IMR-90 (cell line): ENCODE measurements at places on chromosomes 5 and 9. TPM values are rescaled to one million over a fixed set of nuclear protein-coding genes. Genes with fewer than 3 reads are reported as not detected.
A peak's percentile ranks its signal among the peaks of the same experiment; 100 is the strongest.

- no peak for DNase-seq
These were observed 138.6 kb downstream of the ENTREP1 start for GRCh38 chr9:69463497-69464068.

GRCh38 chr5:123597018-123597417 lies 85.0 kb downstream of the CSNK1G3 start:
- no peak for DNase-seq

GRCh38 chr5:68191083-68191791 lies 24.3 kb upstream of the PIK3R1 start:
- no peak for DNase-seq

DNA sequence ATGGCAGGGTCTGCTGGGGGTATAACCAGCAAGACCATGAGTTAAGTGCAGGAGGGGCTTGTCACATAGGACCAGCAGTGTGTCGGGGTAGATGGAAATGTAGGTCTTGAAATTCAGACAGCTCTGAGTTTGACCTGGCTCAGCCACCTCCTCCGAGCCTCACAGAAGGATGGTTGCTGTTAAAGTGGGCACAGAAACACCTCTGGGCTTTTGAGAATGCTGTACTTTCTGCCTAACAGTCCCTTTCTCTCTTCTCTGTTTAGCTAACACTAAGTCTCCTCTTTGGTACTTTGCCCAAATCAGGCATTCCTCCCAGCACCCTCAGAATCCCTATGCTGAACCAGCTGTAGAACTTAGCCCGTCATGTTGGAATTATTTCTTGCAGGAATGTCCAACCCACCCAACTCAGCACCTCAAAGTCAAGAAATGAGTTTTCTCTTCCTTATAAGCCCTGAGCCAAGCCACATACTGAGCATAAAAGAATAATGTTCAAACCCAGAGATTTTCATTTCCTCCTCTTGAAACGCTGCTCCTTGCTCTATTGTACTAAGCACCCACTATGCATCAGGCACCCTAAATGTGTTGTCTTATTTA lies 41.7 kb upstream of the MATR3 start:
- peak; percentile 58 for DNase-seq

- DNase-seq: no peak
These were observed 127.1 kb upstream of the MOCS2 start for GRCh38 chr5:53236683-53237082.

RFX3 gene
- 2.5 and 2.7 TPM in 2 replicates for total RNA-seq

PCDHGC5 gene
- 2.5 and 2.9 TPM in 2 replicates for total RNA-seq

KDM3B gene
- 35.8 and 36.7 TPM in 2 replicates for total RNA-seq

DNA sequence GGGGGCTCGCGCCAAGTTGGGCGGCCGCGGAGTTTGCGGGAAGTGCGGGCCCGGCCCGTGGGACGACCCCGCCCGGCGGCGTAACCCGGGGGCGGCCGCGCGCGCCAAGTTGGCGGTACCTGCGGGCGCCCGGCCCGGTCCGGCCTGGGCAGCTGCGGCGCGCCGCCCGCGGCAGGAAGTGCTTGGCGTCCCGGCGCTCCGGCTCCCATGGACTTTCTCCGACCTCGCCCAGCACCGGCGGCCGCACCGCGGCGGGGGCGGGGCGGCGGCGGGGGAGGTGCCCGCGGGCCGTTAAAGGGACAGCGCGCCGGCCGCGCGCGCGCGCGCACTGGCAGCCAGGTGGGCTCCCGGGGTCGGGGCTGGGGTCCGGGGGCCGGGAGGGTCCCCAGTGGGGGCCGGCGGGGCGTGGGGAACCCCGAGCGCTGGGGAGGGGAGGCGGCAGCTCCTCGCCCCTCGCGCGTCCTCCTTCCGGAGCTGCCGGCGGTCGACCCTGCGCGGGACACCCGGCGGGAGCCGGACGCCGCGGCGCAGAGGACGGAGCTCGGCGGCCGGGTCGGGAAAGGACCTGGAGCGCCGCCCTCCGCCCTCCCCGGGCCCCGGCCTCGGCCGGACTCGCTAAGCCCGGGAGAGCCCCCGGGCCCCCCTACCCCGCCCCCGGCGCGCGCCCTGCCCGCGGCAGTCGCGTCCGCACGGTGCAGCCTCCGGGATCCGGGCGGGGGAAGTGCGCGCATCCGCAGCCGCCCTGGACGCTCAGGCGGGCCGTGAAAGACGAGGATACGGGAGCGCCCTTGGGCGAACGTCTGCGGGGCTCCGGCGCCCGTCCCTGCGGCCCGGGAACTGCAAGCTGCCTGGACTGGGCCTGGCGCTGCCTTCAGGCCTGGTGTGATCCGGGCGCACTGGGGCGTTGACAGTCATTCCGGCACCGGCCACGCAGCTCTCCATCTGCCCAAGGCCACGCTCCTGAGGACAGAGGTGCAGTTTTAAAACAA lies at the start of gene NACC2:
Gene NACC2 (minus strand): TSS at position 220 of the 989 bp plus-strand sequence. CDS start 44,768 bp downstream, outside the sequence.
- peak; percentile 52 for DNase-seq

LPAR1 gene
- 260 and 315 TPM in 2 replicates for total RNA-seq

DNA sequence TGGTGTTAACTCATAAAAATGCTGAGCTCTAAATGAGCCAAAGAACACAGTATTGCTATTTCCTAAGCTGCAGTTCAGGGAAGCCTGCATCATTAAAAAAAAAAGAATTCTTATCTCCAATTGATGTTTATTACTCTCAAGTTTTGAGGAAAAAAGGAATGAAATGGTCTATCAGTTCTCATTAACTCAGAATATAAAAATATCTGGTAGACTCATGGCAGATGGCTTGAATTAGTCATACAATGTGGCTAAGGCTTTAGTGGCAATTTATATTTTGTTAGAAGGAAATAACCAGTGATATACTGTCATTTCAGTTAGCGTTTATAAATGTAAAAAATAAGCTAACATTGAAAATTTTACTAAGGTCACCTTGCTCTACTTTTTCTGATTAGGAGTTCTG lies 1403.4 kb upstream of the C9orf72 start:
- DNase-seq: no peak

DNA sequence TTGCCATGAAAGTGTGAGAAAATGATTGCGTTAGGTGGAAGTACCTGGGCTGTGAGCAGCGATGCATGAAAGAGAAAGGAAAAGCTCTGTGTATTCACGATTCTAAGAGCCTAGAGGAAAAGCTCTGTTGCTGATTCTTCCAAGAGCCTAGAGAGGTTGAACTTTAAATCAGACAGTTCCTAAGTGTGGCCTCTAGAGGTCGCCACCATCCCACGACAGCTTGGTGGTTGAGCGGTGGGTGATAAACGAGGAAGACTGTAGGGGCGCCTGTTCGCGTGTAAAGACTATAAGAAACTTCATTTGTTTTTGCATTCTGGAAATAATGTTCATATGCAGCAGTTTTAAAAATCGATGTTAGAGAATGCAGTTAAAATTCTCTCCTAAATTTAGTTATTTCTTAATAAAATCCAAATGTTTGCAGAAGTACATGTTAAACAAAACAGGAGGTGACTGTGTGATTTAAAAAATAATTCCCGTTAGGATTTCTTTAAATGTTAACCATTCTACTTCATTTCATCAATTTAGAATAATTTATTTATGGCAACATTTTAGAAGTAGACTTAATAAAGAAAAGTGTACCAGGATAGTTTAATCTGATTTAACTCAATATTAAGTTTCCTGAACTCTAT lies 107.7 kb downstream of the TENT4A start:
- DNase-seq: no peak

- DNase-seq: no peak
These were observed 88.6 kb downstream of the PPP2R2B start for GRCh38 chr5:146789712-146790653.

DNA sequence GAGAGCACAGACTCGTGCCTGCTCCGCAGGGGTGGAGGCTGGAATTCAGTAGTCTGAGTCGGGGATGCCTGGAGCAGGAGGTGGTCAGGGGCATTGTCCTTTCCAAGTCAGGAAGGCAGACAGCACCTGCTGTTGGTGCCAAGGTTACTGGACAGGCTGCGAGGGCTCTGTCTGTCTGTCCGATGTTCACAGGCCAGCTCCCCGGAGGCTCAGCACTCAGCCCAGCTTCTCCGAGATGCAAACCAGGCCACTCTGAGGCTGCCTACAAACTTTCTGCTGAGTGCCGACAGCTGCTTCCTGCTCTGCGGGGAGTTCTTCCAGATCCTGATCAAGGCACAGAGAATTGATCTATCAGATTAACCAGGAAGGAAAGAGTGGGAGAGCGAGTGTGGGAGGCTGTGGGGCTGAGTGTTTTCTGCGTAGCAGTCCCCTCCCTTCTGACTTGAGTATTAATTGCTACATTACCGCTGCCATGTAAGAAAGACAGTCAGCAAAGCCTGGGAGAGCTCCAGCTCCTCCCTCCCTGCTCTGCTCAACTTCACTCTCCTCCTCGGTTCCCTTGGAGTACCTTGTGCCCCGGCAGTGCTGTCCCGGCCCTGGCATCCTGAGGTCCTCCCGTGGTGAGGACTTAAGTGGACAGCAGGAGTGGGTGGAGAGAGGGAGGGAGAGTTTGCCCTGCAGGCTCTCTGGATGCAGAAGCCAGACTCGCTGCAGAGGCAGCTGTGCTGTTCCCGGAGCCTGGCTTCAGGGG lies 36.0 kb downstream of the KCNMB1 start:
- DNase-seq: no peak

DNA sequence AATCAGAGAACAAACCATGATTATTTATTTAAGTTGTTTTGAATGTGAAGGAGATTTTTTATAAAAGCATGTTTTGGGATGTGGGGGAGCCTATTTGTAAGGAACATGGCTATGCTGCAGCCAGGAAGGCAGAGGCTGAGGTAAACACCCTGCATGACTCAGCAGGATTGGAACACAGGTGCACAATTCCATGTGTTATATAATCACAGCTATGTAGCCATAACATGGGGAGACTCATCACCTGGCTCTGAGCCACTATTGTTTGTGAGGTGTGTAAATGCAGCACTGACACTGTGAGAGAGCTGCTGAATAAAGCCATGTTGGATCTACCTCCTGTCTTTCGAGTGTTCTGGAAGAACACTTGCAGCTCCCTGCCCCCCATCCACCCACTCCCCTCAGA lies 1009.8 kb downstream of the DNAH5 start:
- DNase-seq: no peak

TRIM36 gene
- total RNA-seq: under 0.01 and 0.18 TPM in 2 replicates
